Glutamatergic neuron (in vitro differentiated cells): ENCODE measurements at places on chromosomes 12 and 14. TPM values are rescaled to one million over a fixed set of nuclear protein-coding genes. Genes with fewer than 3 reads are reported as not detected.

TBC1D30 gene
- 15.2 TPM for total RNA-seq

GRCh38 chr12:108358580-108358965 is 19.5 kb upstream of the CMKLR1 start:
- no peaks in the 10 kb centered on the region for H3K27me3 ChIP-seq
- no peak overlapping the region for H3K4me3 ChIP-seq
- no peak for DNase-seq
- no peaks in the 10 kb centered on the region for H3K36me3 ChIP-seq

GLIPR1L1 gene
- not detected for total RNA-seq

PUS1 gene
- total RNA-seq, result 28.1 TPM

- DNase-seq, result no peak
- no peak overlapping the region for H3K4me3 ChIP-seq
- H3K36me3 ChIP-seq, result no peaks in the 10 kb centered on the region
- H3K27me3 ChIP-seq, result peaks cover 2% of the 10 kb centered on the region
- H3K27ac ChIP-seq, result no peak overlapping the region
Measured at GRCh38 chr12:26198742-26199141, 3.4 kb downstream of the SSPN start.

TRIAP1 gene
- total RNA-seq, result 25.2 TPM

DNA sequence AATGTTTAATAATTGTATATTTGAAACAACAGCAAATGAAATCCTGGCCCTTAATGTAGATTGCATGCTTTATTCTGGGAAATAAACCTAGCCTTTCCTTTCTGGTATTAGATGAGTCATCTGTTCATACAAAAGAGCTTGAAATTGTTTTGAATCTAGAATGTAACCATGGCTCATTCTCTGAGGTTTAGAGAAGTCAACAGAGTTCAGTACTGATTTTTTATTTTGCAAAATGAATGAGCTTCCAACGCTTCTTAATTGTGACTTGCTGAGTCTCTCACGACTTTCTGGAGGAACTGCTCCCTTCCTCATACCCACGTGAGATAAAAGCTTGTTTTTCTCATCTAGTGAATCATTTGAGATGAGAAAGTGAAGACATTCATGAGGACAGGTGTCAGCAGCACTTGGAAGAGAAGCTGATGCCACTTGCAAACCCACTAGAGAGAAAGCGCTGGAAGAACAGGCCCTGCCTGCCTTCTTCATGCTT is 509.6 kb downstream of the VRK1 start:
- DNase-seq, result no peak
- H3K4me1 ChIP-seq, result no peaks in the 10 kb centered on the region
- no peak overlapping the region for H3K4me3 ChIP-seq

GRCh38 chr12:11782914-11783420 is 133.5 kb downstream of the ETV6 start:
- H3K36me3 ChIP-seq, result no peaks in the 10 kb centered on the region
- no peaks in the 10 kb centered on the region for H3K27me3 ChIP-seq
- no peak overlapping the region for H3K4me3 ChIP-seq

DNA sequence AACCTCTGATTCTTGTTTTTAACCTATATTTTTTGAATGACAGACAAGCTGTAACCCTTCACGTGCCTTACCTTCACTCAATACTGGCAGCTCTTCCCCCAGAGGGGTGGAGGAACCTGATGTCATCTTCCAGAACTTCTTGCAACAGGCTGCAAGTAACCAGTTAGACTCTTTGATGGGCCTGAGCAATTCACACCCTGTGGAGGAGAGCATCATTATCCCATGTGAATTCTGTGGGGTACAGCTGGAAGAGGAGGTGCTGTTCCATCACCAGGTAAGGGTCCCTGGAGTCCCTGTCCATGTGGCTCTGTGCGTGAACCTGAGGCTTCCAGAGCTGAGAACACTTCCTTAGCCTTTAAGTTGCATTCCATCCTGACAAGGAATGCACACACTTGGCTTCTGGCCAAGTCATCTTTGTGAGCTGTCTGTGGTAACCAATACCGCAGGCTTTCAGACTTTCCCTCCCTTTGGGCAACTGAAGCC is 22.7 kb downstream of the TRAFD1 start:
- H3K27me3 ChIP-seq, result peaks cover 3% of the 10 kb centered on the region
- DNase-seq, result no peak
- no peak overlapping the region for H3K4me3 ChIP-seq
- H3K36me3 ChIP-seq, result peaks cover 9% of the 10 kb centered on the region
- H3K27ac ChIP-seq, result no peak overlapping the region
- H3K4me1 ChIP-seq, result peaks cover 2% of the 10 kb centered on the region

- H3K4me3 ChIP-seq, result no peak overlapping the region
- no peak overlapping the region for H3K27ac ChIP-seq
- DNase-seq, result no peak
- H3K36me3 ChIP-seq, result no peaks in the 10 kb centered on the region
- no peaks in the 10 kb centered on the region for H3K27me3 ChIP-seq
Measured at GRCh38 chr12:55899082-55899481, 28.6 kb downstream of the PYM1 start.

DNA sequence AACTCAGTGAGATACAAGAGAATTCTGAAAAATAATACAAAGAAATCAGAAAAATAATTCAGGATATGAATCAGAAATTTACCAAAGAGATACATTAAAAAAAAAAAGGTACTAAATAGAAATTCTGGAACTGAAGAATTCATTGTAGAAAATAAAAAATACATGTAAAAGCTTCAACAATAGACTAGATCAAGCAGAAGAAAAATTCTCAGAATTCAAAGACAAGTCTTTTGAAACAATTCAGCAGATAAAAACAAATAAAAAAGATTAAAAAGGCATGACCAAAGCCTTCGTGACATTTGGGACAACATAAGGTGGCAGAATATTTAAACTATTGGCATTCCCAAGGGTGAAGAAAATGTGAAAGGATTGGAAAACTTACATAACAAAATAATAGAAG is 133.1 kb upstream of the CNOT2 start:
- H3K4me3 ChIP-seq, result no peak overlapping the region
- no peak overlapping the region for H3K27ac ChIP-seq
- peaks cover 37% of the 10 kb centered on the region for H3K36me3 ChIP-seq
- no peaks in the 10 kb centered on the region for H3K4me1 ChIP-seq

DNA sequence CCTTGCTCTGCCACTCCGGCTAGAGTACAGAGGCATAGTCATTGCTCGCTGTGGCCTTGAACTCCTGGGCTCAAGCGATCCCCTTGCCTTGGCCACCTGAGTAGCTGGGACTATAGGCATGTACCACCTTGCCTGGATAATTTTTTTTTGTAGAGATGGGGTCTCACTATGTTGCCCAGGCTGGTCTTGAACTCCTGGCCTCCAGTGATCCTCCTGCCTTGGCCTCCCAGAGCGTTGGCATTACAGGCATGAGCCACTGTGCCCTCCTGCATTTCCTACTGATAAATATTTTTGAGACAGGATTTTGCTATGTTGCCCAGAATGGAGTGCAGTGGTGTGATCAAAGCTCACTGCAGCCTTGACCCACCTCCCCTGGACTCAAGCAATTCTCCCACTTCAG is 9.4 kb downstream of the EMG1 start:
- H3K27me3 ChIP-seq, result peaks cover 2% of the 10 kb centered on the region
- H3K4me3 ChIP-seq, result no peak overlapping the region
- no peaks in the 10 kb centered on the region for H3K4me1 ChIP-seq
- no peaks in the 10 kb centered on the region for H3K36me3 ChIP-seq

DNA sequence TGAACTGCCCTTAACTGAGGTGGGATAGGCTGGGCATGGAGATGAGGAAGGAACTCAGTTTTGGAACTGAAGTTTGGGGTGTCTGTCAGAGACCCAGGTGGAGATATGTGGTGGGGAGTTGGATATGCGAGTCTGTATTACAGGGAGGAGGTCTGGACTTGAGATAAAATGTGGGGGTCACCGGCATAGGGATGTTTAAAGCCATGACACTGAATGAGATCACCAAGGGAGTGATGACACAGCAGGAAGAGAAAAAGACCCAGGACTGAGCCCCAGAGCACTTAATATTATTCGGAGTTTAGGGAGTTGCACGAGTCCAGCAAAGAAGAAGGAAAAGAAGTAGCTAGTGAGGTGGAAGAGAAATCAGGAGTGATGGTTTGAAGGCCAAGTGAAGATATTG is 4.0 kb upstream of the OASL start:
- no peak overlapping the region for H3K4me3 ChIP-seq
- H3K4me1 ChIP-seq, result no peaks in the 10 kb centered on the region
- no peak overlapping the region for H3K27ac ChIP-seq
- no peak for DNase-seq
- peaks cover 7% of the 10 kb centered on the region for H3K27me3 ChIP-seq
- H3K36me3 ChIP-seq, result no peaks in the 10 kb centered on the region

DNA sequence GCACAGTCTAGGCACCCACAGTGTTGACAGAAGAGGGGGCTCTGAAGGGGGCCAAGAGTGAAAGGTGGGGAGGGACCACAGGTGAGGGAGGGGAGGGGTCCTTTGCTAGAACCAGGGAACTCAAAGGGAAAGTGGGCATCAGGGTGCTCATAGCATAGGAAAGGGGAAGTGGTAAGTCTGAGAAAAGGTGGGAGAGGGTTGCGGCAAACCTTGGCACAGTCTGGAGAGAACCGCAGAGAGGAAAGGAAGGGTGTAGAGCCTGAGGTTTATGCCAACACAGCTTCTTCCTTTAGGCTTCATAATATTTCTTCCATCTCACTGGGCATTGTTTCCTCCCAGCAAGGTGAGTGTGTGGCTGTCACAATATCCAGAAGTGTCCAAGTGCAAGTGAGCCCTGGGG is 11.5 kb upstream of the PLEK2 start:
- H3K36me3 ChIP-seq, result no peaks in the 10 kb centered on the region
- H3K4me1 ChIP-seq, result no peaks in the 10 kb centered on the region
- DNase-seq, result no peak
- H3K27ac ChIP-seq, result no peak overlapping the region
- H3K27me3 ChIP-seq, result peaks cover 2% of the 10 kb centered on the region

DNA sequence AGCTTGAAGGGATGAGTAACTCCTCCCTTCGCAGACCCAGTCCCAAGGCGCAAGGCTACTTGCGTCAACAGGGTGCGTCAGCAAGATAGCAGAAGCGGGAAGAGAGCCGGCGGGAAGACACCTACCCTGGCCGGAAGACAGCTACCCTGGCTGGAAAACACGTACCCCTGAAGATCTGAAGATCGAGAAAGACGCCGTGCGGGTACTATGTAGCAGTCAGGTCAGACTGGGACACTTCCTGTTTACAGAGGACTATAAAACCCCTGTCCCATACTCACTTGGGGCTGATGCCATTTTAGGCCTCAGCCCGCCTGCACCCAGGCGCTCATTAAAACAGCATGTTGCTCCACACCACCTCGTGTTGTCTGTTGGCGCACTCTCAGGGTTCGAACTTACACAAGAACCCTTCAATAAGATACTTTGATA is 80.9 kb downstream of the ABCD2 start:
- no peak overlapping the region for H3K4me3 ChIP-seq
- no peaks in the 10 kb centered on the region for H3K4me1 ChIP-seq
- H3K27ac ChIP-seq, result no peak overlapping the region
- DNase-seq, result no peak

- H3K4me3 ChIP-seq, result no peak overlapping the region
- no peak for DNase-seq
- H3K27me3 ChIP-seq, result no peaks in the 10 kb centered on the region
- H3K4me1 ChIP-seq, result no peaks in the 10 kb centered on the region
Measured at GRCh38 chr12:14957551-14958168, 3.7 kb downstream of the ARHGDIB start.

PIK3C2G gene
- total RNA-seq, result not detected

DNA sequence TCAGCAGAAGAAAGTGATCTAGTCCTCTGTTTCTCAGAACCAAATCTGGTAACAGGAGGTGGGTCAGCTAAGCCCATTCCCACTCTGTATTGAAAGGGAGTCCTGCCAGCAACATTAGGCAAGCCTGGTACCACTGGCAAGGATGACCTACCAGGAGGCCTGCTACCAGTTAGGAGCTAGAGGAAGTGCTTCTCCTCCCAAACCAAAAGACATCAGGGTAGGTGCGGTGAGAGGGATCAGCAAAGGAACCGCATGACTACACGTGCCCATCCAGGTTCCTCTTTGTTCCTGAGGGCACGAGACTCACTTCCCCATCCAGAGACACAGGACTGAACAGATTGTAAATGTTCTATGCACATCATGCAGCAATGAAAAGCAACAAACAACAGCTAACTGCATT is 2.8 kb downstream of the KLRC4 start:
- H3K36me3 ChIP-seq, result no peaks in the 10 kb centered on the region
- H3K27ac ChIP-seq, result no peak overlapping the region
- no peaks in the 10 kb centered on the region for H3K4me1 ChIP-seq
- no peak for DNase-seq
- H3K27me3 ChIP-seq, result no peaks in the 10 kb centered on the region

- H3K4me3 ChIP-seq, result no peak overlapping the region
- H3K27me3 ChIP-seq, result peaks cover 2% of the 10 kb centered on the region
- DNase-seq, result no peak
- peaks cover 28% of the 10 kb centered on the region for H3K4me1 ChIP-seq
- no peak overlapping the region for H3K27ac ChIP-seq
Measured at GRCh38 chr12:109467978-109468676, 9.0 kb downstream of the KCTD10 start.

GRCh38 chr12:3705354-3705675 is 47.6 kb downstream of the CRACR2A start:
- H3K27ac ChIP-seq, result no peak overlapping the region
- H3K36me3 ChIP-seq, result peaks cover 8% of the 10 kb centered on the region
- H3K4me3 ChIP-seq, result no peak overlapping the region
- H3K27me3 ChIP-seq, result peaks cover 3% of the 10 kb centered on the region

- no peak for DNase-seq
- peaks cover 16% of the 10 kb centered on the region for H3K36me3 ChIP-seq
- peaks cover 7% of the 10 kb centered on the region for H3K27me3 ChIP-seq
- H3K4me1 ChIP-seq, result peaks cover 40% of the 10 kb centered on the region
Measured at GRCh38 chr14:90571149-90571947, 174.5 kb downstream of the CALM1 start.

B4GALNT3 gene
- 3.3 TPM for total RNA-seq

DNA sequence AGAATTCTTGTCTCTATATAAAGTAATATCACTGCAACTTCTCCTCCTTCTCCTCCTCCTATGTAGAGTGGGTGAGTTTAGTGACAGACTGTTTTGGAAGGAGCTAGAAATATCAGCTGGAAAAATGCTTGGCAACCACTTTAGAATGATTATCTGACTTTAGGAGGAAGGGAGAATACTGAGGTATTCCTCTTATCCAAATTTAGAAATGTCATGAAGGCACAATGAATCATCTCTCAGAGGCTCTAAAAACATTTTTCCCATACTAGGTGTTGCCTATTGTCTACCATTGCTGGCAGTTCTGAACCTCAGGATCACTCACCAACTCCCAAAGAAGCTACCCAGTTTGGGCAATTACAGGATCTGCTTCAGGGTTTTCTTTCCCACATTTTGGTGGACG is 306.6 kb upstream of the ATP2B1 start:
- no peak overlapping the region for H3K4me3 ChIP-seq
- H3K4me1 ChIP-seq, result no peaks in the 10 kb centered on the region
- H3K27ac ChIP-seq, result no peak overlapping the region
- no peaks in the 10 kb centered on the region for H3K36me3 ChIP-seq

CEP170B gene
- total RNA-seq, result 80.4 TPM

GRCh38 chr12:95224202-95225170 is 6.9 kb downstream of the VEZT start:
- no peaks in the 10 kb centered on the region for H3K36me3 ChIP-seq
- H3K27me3 ChIP-seq, result no peaks in the 10 kb centered on the region
- peaks cover 7% of the 10 kb centered on the region for H3K4me1 ChIP-seq
- H3K27ac ChIP-seq, result no peak overlapping the region
